Stimulated activated CD8-positive, alpha-beta memory T cell treated with anti-CD3 and anti-CD28 coated beads, Interleukin-4, amount 100 ng/mL, for 4 hours (primary cell): ENCODE measurements at places on chromosomes 16 and 17.

- DNase-seq, result no peak
These were observed 27.1 kb downstream of the USP10 start for GRCh38 chr16:84726669-84727467.

- DNase-seq, result no peak
These were observed 19.5 kb upstream of the CLEC18A start for GRCh38 chr16:69931631-69932030.

DNA sequence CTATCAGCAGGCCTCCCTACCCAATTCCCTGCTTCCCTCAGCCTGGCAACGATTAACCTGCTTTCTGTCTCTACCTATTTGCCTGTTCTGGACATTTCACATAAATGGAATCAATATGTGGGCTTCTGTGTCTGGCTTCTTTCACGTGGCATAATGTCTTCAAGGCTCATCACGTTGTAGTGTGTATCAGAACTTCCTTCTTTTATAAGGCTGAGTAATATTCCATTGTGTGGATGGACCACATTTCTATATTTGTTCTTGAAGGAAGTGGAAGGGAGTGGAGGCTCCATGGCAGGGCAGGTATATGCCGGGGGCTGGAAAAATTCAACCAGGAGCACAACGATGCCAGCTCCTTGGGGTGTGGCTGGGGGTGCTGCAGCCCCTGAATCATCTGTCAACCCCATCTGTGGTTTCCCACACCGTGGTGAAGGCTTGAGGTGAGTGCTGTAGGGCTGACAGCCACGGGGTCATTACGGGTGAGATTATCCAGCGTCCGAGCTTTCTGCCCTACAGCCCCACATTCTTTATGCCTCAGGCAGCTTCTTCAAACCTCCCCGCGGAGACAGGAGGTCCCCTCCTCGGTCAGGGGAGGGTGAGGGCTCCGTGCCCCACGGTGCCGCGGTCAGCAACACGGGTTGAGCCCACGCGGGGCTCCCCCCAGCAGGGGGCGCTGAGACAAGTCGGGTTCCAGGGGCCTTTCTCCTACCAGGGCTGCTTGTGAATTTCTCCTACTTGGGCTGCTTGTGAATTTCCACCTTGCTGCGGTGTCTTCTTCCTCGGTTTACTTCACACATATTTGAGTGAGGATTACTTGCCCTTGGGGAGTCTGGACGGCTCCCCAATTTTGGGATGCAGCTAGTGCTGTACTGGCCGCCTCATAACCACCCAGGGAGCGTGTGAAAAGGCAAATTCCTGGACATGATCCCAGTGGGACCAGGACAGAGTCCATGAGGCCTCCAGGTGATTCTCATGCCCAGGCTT is 18.3 kb upstream of the WFIKKN2 start:
- peak; percentile 18 for DNase-seq

GRCh38 chr16:56388209-56388608 is 37.1 kb downstream of the AMFR start:
- no peak for DNase-seq

GRCh38 chr16:66412182-66412581 is 14.9 kb upstream of the BEAN1 start:
- DNase-seq, result no peak

- no peak for DNase-seq
These were observed 3.2 kb downstream of the MPV17L start for GRCh38 chr16:15398618-15399316.

- no peak for DNase-seq
These were observed 48.1 kb downstream of the RPH3AL start for GRCh38 chr17:304461-304860.

DNA sequence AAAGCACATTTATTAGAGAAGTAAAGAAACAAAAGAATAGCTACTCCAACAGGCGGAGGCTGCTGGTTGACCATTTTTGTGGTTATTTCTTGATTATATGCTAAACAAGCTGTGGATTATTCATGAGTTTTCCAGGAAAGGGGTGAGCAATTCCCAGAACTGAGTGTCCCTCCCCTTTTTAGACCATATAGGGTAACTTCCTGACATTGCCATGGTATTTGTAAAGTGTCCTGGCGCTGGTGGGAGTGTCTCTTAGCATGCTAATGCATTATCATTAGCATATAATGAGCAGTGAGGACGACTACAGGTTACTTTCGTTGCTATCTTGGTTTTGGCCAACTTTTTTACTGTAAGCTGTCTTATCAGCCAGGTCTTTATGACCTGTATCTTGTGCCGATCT is 12.2 kb upstream of the HS3ST4 start:
- no peak for DNase-seq

DNA sequence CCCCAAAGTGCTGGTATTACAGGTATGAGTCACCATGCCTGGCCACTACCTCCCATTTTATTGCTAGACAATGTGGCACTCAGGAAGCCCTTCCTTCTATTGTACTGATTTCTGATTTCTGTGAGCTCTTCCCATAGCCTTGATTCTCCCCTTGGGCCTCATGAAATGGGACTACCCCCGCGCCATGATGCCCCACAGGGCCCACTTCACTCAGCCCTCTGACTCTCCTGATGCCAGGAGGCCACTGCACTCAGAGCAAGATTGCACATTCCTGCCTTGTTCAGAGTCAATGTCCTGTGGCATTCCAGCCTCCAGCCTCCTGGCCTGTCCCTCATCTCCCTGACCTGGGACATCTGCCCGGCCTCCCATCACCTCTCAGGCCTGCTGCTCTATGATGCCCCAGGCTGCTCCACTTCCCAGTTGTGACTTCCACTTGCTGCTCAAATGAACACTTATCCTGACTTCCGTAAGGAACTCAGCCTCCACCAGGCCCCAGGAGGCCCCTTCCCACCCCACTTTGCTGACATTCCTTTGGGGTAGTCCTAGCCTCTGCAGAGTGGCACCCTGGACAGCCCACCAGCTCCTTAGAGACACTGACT is 66.6 kb upstream of the KSR1 start:
- DNase-seq, result no peak

DNA sequence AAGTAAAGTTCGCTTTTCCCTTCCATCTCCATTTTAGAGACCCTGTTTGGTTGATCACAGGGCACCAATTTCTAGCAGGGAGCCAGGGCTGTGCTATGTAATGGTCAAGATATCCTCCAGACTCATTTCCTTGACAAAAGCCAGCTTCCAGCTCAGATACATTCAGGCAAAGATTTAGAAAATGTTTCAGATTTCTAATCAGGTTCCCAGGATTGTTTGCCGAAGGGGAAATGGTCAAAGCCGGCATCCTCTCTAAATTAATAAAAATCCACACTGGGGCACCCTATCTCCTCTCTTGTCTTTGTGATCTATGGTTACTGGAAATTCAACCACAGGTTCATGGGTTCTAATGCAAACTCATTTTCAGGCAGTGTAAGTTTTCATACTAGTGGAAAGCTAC is 686.8 kb upstream of the KIF2B start:
- no peak for DNase-seq

GRCh38 chr16:81265052-81265451 is 26.6 kb downstream of the BCO1 start:
- DNase-seq, result no peak

- no peak for DNase-seq
These were observed 113.4 kb upstream of the SEC14L1 start for GRCh38 chr17:77027271-77027889.

- DNase-seq, result no peak
These were observed 24.5 kb upstream of the MAPT start for GRCh38 chr17:45869676-45870341.

DNA sequence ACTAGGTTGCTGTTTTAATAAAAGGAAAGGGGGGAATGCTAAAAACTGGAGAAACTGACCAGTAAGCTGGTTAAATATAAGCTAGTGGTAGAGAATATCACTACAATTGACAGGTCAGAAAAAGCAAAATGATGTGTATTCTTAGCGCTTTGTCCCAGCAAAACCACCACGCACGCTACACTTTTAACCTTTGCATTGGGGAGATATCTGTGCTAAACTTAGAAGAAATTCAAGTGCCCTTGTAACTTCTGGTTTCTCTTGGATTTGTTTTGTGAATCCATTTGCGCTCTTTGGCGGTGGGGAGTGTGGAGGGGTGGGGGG is 1.4 kb downstream of the GAN start:
- DNase-seq, result no peak
